ENCODE measurements at places on chromosomes 12 and 14.

- no peak for DNase-seq
Observed at GRCh38 chr14:89004166-89004565, 179.7 kb downstream of the TTC8 start.

DNA sequence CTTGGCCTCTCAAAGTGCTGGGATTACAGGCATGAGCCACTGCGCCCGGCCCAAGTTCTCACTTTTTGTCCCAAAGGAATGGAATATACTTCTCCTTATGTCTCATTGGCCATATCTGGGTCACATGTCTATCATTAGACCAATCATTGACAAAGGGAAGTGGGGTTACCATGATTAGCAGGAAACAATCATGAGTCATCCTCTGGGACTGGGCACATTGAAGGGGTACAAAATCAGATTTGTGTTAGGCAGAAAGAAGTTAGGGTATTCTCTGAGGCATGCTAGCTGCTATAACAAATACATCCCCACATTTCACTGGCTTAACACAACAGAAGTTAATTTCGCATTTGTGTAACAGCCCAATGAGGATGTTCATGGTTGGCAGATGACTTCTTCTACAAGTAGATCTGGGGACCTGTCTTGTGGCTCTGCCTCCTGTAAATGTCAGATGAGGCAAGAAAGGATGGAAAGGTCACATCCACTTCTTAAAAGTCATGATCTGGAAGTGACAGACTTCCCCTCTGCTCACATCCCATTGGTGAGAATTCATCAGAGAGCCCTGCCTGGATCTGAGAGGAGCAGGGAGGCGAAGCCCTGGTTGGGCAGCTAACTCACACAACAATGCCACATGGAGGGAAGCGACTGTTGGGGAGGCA is 3.1 kb downstream of the CCDC63 start:
- no peak for DNase-seq

- no peak for DNase-seq
Observed at GRCh38 chr14:104929268-104930230, 4.9 kb downstream of the PLD4 start.

- DNase-seq, result no peak
Observed at GRCh38 chr12:79420146-79420618, 270.6 kb downstream of the PAWR start.

GRCh38 chr14:76926521-76927251 is 100.5 kb downstream of the LRRC74A start:
- peak; percentile 77 for DNase-seq

GRCh38 chr14:38079268-38079667 is 128.4 kb upstream of the SSTR1 start:
- DNase-seq, result no peak

All from stimulated activated naive CD4-positive, alpha-beta T cell (primary cell).